ENCODE measurements at places on chromosomes 1 and 21.

- peak; percentile 25 for DNase-seq
Observed at GRCh38 chr1:99570486-99571089, 75.3 kb upstream of the PALMD start.

DNA sequence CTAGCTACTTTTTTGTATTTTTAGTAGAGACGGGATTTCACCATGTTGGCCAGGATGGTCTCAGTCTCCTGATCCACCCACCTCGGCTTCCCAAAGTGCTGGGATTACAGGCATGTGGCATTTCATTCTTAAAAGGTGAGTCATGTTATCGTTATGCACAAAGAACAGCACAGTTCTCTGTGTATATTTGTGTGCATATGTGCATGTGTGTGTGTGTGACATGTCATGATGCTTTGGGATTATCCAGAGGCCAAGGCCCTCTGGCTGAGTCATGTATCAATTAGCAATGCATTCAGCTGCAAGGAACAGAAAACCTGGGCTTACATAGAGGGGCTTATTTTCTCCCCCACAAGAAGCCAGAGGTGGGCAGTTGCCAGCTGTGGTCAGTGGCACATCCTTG lies 301.7 kb upstream of the KAZN start:
- peak; percentile 45 for DNase-seq

GRCh38 chr1:94953746-94954145 lies 26.8 kb upstream of the CNN3 start:
- no peak for DNase-seq

DNA sequence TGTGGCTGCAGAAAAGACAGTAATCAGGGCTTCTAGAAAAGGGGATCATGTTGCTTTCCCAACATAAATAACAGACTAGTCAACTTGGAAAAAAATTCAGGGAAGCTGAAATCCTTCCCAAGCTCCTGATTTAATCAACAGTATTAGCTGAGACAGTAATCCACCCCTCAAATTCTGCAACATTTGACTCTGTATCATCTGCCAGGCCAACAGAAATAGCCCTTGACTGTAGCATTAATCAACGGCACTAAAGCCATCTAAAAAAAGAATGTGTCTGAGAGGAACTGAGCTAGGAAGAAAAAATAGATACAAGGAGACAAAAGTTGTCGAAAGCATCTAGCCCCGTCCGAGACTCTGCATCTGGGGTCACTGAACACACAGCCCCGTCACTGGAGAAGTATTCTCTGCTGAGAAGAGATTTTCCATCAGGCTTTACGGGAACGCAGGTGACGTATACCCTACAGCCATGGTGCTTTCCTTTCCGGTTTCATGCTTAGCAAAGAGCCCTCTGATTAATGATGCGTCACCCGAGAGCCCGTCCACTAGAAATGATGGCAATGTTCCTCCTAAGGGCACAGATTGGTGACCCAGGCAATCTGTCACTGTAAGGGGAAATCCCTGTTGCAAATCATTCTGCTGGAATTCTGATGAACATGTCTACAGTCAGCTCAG lies 42.1 kb upstream of the TP53BP2 start:
- DNase-seq = peak; percentile 100

DNA sequence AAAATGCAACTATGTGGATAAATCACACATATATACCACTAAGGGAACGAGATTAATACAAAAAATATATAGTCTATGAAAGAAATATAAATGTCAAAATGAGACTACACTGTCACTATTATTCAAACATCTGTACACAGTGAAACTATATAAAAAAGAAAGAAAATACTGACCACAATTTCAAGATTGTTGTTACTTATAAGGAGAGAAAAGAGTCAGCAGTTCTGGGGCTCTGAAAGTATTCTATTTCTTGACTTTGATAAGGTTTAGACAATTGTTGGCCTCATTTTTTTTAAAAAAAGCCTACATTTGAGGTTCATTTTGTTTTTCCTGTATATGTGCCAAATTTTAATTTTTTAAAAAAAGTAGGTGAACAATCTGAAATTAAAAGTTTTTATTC lies 319.3 kb upstream of the CHRM3 start:
- DNase-seq = no peak

DNA sequence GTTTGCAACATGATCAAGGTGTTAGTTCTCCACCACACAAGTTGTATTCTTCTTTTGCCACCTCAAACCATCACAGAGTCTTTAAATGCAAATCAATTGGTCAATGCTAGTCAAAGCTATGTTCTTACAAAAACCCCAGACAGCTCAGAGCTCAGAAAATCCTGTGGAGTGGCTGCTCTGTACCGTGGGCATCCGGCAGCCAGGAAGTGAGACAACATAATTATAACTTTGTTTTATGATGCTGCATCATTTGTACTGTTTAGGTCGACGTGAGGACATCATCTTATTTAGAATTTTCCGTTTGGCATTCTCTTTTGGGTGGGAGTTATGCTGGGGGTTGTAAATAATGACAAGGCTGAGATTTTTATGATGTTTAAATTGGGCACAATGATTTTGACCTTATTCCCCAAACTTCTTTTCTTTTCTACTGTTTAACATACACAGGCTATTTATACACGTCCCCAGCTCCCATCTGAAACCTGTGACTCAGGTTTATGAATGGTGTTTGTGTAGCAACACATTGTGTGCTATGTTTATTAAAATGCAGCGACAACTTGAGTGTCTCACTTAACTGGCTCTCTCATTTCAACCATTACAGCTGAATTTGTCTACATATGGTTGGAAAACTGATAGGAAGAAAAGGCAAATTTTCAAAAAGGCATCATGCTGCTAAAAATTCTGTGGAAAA lies 124.0 kb downstream of the CNIH3 start:
- DNase-seq = no peak

- peak; percentile 53 for DNase-seq
Observed at GRCh38 chr1:28417441-28417922, 47.9 kb downstream of the PHACTR4 start.

GRCh38 chr1:8506995-8507615 lies 189.2 kb downstream of the SLC45A1 start:
- DNase-seq = no peak

GRCh38 chr21:30336596-30336995 lies 898 bp downstream of the KRTAP27-1 start:
- no peak for DNase-seq

GRCh38 chr1:235074523-235075047 lies 54.1 kb downstream of the TOMM20 start:
- peak; percentile 67 for DNase-seq

DNA sequence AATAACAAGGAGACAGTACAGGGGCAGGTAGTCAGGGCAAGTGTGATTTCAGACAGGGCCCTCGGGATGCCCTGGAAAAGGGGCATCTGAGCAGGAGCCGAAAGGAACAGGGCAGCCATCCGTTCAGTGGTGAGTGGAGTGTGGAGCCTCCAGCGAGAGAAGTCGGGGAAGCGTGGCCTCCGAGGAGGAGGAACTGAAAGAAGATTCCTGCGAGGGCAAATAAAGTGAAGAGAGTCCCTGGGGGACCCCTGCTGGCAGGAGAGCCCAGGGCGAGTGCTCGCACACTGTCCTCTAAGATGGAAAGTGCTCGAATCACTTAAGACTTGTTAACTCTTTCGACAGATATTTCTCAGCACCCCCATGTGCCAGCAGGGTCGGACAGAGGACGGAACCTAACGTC lies 3.5 kb upstream of the UTS2 start:
- DNase-seq = no peak

DNA sequence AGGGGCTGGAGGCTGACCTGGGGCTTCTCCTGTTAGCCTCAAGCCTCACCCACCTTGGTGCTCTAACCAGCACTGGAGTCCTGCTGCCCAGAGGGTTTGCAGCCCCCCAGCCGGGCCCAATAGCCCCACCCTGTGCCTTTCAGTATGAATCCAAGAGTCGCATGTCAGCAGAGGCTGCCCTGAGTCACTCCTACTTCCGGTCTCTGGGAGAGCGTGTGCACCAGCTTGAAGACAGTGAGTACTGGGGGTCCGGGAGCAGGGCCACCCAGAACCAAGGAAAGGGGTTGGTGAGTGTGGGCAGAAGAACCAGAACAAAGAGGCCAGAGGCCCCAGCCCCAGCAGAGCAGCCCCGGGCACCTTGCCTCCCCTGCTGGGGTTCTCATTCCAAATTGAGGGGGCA lies 25.6 kb downstream of the CDK18 start:
- DNase-seq = no peak

- peak; percentile 10 for DNase-seq
Observed at GRCh38 chr1:96487394-96487793, 234.2 kb upstream of the PTBP2 start.

DNA sequence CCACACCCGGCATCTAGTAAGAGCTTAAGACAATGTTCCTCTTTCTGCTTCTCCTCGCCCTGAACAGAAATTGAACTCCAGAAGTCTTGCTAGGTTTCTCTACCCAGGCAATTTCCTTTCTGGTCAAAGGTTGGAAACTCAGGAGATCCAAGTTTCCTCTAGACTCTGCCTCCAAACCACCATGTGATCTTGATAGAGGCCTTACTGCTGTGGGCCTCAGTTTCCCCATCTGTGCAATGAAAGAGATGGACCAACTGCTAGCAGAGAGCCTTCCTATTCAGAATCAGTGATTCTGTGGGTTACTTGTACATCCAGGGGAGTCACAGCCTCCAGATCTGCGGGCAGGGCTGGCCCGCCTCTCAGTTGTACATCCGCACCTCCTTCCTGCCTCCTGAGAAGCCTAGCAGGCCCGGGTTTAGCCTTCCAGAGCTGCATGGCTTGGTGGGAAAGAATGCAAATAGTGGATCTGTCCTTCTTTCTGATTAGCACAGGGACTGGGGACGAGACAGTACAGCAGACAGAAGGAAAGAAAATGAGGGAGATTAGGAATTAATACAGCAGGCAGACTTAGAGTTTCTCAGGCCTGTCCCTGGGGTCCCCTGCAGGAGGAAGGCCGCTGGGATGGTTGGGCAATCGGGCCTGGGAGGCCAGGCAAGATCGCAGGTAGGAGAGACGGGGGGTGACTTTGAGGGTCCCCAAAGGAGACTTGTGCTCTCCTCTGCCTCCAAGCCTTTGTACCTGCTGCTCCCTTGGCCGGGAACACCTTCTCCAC lies 83.9 kb downstream of the PAX7 start:
- no peak for DNase-seq

- no peak for DNase-seq
Observed at GRCh38 chr1:57908147-57908890, 484.5 kb upstream of the DAB1 start.

DNA sequence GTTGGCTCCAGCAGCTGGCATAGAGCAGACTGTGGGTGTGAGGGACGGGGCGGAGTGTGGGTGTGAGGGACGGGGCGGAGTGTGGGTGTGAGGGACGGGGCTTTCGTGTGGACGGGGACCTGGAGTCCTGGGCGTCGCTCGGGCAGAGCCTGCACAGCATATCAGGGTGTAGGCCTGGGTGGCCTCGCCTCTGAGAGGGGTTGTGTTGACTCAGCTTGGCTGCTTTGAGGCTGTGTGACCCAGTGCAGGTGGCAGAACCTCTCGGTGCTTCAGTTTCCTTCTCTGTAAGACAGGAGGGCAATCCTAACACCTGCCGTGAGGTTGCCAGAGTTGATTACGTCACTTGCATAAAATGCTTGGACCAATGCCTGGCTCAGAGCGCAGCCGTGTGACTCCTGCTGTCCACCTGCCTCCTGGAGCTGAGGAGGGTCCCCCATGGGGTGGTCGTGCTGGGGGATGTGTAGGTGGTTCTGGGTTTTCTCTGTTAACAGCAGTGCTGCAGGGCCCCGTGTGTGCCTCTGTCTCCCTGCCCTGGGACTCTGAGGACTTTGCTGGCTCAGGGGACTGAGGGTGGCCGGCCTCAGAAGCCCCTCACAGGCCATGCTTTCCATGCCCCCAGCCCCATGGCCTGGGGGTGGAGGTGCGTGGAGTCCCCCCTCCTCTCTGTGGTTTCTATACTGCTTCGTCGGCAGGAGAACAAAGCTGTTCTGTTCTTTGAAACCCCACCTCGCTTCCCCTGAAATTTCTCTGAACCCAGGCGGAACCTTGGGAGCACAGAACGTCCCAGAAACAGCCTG lies 15.4 kb downstream of the PDXK start:
- DNase-seq = peak; percentile 70

GRCh38 chr21:41497008-41497407 lies 10.9 kb downstream of the TMPRSS2 start:
- no peak for DNase-seq

GRCh38 chr1:8540261-8540941 lies 222.5 kb downstream of the SLC45A1 start:
- peak; percentile 27 for DNase-seq

DNA sequence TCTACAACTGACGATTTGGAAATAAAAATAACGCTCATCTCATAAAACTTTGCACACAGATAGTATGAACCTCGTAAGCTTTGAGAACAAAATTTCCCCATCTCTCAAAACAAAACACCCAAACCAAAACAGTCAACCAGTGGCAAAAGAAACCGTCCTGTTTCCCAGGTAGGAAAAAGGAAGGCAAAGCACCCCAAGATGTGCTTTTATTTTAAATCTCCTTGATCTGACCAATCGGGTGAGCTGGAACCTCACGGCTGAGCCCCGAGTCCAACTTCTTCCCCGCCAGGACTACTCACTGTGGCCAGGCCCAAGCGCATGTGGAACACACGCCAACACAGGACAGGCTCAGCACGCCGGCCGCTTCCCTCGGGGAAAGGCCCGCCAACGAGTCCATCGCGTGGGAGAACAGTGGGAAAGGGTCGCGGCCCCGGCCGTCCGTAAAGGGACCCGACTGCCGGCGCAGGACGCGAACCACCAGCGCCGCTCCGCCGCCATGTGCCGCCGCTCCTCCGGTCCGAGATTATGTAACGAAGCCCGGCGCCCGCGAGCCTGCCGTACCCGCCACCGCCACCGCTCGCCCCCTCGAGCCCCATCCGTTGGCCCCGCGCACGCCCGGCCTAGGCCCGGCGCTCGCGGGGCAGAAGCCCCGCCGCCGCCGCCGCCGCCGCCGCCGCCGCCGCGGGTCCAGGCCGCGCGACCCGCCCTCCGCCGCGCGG lies 759 bp downstream of the AHCTF1 start:
- peak; percentile 55 for DNase-seq

GRCh38 chr1:207514890-207515289 lies 18.9 kb downstream of the CR1 start:
- no peak for DNase-seq
